ENCODE measurements at places on chromosomes 5 and 9. TPM values are rescaled to one million over a fixed set of nuclear protein-coding genes. Genes with fewer than 3 reads are reported as not detected.

Gene VDAC1
- total RNA-seq: 274 TPM

Gene FGD3
- total RNA-seq: not detected

Gene CATSPER3
- not detected for total RNA-seq

Gene TMEM174
- total RNA-seq: not detected

Gene DAB2
- 102 TPM for total RNA-seq

Gene GNE
- total RNA-seq: 15.5 TPM

Gene TMEFF1
- 19.6 TPM for total RNA-seq

Gene IRX1
- not detected for total RNA-seq

Gene NEUROG1
- not detected for total RNA-seq

Gene FRMPD1
- not detected for total RNA-seq

Gene EQTN
- total RNA-seq: not detected

Gene SUSD1
- 29.2 TPM for total RNA-seq

Gene TSSK1B
- not detected for total RNA-seq

Gene OR1Q1
- total RNA-seq: not detected

Gene SLC6A7
- not detected for total RNA-seq

Gene LTC4S
- total RNA-seq: not detected

Gene SCGB3A2
- not detected for total RNA-seq

Gene SLC34A1
- not detected for total RNA-seq

Gene SIT1
- not detected for total RNA-seq

Gene HMHB1
- not detected for total RNA-seq

Gene IFNA4
- total RNA-seq: not detected

Gene LAMC3
- total RNA-seq: 0.20 TPM

Gene PCDHGC5
- total RNA-seq: 0.20 TPM

Gene FBXL7
- total RNA-seq: 14.7 TPM

Gene PRR7
- total RNA-seq: 12.1 TPM

Gene CPEB4
- total RNA-seq: 10.0 TPM

Gene CSF2
- 16.8 TPM for total RNA-seq

Gene MLANA
- total RNA-seq: not detected

Gene IL9
- not detected for total RNA-seq

Gene NIPSNAP3A
- total RNA-seq: 78.9 TPM

Gene TAF11L10
- not detected for total RNA-seq

Gene PKD2L2
- not detected for total RNA-seq

Gene MGAT1
- 158 TPM for total RNA-seq

Gene CARTPT
- not detected for total RNA-seq

Gene PCDHGB5
- total RNA-seq: 7.9 TPM

Gene PCDHB8
- total RNA-seq: not detected

Gene IL7R
- total RNA-seq: 3.8 TPM

Gene CHD1
- total RNA-seq: 21.4 TPM

Gene SNCAIP
- total RNA-seq: 5.7 TPM

Gene UGT3A1
- not detected for total RNA-seq

Gene LCP2
- 9.4 TPM for total RNA-seq

Gene FGFR4
- 1.7 TPM for total RNA-seq

Gene TAS2R1
- not detected for total RNA-seq

Gene KLHL3
- 1.2 TPM for total RNA-seq

Gene PCDHA8
- total RNA-seq: not detected

Gene PFN3
- not detected for total RNA-seq

Gene REEP2
- 1.1 TPM for total RNA-seq

Gene WNT8A
- total RNA-seq: not detected

Gene PCDHGA7
- 0.80 TPM for total RNA-seq

Gene MYMK
- not detected for total RNA-seq

Gene DND1
- total RNA-seq: 0.10 TPM

Gene PCDHGC3
- 18.0 TPM for total RNA-seq

Gene MTMR12
- 34.7 TPM for total RNA-seq

Gene CDH12
- not detected for total RNA-seq

Gene COL15A1
- total RNA-seq: 10.0 TPM

Gene CAPSL
- total RNA-seq: not detected

Gene OTP
- not detected for total RNA-seq

Gene TMOD1
- 0.60 TPM for total RNA-seq

Gene CNTNAP3
- 3.3 TPM for total RNA-seq
